ENCODE measurements at places on chromosomes 6 and 20.
A peak's percentile ranks its signal among the peaks of the same experiment; 100 is the strongest.

DNA sequence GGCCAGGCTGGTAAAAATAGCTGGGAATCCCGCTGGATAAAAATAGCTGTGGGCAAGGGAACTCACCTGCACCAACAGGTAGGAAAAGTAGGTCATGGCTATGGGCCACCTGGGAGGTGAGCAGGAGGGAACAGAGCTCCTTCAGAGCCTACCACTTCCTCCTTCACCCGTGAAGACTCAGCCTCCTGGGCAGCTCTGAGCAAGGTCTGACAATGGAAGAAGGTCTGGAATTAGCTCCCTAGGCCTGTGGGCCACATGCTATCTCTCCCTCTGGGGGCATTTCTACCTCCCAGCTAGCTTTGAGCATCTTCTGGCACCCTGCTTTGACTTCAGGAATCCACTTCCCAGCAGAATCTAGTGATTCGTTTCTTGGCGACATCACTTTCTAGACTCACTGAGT lies 153.9 kb downstream of the MRPL14 start:
- DNase-seq: no peak

GRCh38 chr6:13212538-13212937 lies 115.8 kb downstream of the TBC1D7 start:
- DNase-seq: no peak

DNA sequence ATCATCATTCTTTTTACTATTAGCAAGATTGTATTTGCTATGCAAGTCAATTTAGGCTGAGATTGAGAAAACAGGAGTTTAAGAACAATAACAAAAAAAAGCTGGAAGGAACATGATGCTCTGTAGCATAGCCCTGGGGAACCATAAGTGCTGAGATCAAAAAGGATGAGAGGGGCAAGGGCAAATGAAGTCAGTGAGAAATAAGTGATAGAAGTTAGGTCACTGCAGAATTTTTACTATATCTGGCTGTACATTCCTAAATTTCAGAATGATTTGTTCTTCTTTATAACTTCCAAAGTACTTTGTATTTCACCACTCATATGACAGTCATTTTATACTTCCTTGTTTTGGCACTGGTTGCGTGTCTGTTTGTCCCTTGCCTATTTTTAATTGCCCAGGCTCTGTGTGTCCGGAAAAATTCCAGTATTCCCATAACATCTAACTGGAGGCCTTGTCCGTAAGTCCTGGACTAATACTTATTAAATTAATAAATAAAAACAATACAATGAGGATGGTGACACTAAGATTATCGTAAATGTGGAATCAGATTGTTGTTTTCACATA lies 444.7 kb downstream of the TENT5A start:
- DNase-seq: no peak

- DNase-seq: no peak
Observed at GRCh38 chr6:17583811-17584210, 16.3 kb upstream of the FAM8A1 start.

DNA sequence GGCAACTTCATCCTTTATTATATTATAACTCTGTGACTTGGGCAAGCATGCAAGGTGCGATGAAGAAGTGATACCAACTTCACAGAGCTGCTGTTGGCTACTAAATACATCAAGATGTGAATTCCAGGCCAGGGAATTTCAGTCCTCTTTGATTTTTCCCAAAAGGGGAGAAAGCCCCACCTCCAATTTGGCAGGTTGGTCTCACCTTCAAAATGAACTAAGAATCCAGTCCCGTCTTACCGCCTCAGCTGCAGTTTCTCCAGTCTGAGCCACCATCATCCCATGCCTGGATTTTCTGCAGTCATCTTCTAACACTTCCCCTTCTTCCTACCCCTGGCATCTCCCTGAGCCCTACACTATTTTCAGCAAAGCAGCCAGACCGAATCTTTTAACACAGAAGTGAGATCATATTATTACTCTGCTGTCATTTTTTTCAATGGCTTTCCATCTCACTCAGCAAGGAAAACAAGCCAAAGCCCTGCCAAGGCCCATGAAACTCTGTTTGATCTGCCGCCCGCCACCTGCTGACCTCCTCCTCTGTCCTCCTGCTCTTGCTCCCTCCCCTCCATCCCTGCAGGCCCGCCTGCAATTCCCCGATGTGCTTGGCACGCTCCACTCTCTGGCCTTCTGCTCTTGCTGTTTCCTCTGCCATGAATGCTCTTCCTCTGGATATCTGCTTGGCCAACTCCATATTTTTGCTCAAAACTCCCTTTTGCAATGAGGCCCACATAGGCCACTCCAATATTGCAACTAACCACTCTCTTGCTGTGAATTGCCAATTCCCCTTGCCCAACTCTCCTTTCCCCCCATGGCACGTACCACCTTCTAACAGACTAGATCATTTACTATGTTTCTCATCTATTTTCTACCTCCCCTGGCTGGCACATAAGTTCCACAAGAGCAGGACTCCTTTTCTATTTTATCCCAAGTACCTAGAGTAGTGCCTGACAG lies 46.0 kb upstream of the TAGAP start:
- DNase-seq: no peak

DNA sequence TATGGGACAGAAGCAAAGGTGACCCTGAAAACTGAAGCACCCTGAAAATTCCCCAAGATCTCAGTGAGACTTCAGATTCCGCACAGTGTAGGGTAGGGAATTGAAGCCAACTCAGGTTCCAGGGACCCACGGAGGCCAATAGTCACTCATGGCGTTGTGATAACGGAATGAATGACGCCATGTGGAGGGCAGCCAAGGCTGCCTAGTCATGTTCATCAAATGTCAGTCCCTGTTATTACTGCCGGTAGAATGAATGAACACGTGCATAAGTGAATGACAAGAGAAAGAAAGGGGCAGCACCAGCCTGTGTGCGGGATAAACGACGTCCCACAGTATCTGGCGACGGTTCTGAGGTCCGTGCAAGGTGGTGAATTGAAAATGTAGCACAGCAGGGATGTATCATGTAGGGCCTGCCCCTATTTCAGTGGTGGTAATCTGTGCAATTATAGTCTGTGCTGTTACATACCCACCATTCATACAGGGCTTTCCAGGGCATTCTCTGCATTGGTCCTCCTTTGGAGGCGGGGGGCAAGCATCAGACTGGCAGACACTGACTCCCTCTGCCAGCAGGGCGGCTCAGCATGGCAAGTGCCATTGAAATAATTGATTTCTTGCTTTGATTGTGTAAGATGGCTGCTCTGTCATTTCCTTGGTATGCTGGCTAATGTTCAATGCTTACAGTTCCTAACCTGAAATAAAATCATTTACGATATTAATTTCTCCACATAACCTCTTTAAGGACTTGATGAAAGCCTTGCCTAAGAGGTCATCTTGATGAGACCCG lies 386.9 kb downstream of the CDH4 start:
- no peak for DNase-seq

GRCh38 chr20:34083137-34083536 lies 28.9 kb downstream of the EIF2S2 start:
- DNase-seq: peak; percentile 93

- no peak for DNase-seq
Observed at GRCh38 chr6:44850312-44850711, 462.8 kb downstream of the CDC5L start.

DNA sequence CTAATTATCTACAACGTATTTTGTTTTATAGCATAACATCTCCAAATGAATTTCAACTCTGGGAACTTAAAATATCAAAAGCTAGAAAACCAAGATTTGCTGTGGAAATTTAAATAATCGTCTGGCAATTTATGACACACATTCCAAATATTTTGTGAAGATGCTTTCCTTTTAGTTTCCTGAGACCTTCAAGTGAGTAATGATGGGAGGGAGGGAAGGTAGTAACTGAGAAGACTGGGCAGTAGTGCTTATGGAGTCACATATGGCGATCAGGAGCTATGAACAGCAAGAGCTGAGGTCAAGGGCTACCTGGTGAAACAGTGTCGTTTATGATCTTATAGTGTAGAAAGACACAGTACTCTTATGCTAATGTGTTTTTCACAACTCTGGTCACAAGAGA lies 178.2 kb upstream of the THEMIS start:
- no peak for DNase-seq

DNA sequence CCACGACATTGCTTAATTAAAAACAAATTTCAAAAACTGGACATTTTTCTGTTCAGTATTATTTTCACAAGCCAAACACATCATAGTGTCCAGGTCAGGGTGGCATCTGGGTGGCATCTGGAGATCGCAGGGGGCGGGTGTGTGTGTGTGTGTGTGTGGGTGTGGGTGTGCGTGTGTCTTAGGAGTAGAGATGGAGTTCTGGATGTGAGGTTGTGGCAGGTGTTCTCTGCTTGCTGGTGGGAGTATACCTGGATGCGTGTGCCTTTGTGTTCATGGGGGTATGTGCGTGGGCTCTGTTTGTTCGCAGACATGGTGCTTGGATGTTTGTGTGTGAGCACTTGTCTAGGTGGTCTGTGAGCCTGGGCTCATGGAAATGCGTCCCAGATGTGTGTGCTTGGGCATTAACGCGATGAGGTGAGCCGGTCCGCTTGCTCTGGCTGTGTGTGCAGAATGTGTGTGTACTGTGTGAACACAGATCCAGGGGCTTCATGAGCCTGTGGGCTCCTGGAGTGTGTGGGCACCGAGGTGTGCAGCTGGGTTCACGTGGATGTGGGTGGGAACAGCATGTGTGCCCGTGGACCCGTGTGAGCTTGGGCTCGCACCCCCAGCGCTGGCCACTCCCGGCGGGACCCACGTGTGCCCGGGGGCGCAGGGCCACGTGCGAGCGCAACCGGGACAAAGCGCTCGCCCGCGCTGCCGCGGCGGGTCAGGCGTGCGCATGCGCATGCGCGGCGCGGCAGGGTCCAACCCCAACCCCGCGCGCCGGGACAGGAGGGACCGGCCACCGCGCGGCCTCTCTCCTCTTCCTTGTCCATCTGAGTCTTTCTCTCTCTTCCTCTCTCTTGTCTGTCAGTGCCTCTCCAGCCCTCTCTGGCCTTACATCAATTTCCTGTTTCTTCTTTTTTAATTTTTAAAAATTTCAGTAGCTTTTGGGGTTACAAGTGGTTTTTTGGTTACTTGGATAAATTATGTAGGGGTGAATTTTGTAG lies 60.4 kb downstream of the SRC start:
- peak; percentile 11 for DNase-seq

- DNase-seq: no peak
Observed at GRCh38 chr20:34389206-34389953, 26.3 kb downstream of the ITCH start.

GRCh38 chr6:168526841-168527281 lies 85.9 kb downstream of the SMOC2 start:
- DNase-seq: no peak

GRCh38 chr20:53463101-53463972 lies 130.3 kb downstream of the ZNF217 start:
- DNase-seq: no peak

DNA sequence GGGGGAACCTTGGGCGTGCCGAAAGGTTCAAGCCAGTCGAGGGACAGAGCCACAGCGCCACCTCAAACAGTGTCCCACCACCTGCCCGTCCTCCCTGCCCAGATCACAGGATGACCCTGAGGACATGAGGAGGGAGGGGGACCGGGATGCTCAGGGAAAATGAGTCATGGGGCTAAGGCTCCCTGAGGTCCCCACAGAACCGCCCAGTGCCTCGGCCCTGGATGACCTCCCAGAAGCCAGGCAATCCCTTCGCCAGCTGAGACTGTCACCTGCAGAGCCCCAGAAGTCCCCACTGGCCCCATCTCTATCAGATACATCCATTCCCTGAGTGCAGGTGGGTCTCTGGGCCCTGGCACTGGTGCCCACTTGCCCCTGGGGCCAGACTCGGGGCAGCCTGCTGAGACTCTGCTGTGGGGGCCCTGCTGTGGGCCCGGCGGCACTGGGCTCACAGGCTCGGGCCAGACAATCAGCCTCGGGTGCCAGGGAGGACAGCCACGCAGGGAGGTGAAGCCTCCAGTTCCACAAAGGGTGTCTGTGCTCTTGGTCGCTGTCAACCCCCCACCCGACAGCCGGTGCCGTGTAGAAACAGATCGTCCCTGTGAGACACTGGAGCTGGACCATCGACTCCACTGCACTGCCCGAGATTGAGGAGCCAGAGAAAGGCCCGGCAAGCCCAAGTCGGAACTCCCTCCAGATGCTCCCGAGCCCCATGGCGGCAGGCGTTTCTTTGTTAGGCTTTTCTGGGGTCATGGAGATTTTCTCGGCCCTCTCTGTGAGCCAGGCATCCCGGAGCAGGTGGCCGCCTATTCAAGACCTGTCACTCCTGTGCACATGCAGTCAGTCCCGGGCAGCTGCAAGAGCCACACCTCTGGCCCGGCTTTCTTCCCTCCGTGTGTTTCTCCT lies 26.1 kb downstream of the PXDC1 start:
- no peak for DNase-seq

- DNase-seq: no peak
Observed at GRCh38 chr20:33826270-33826897, 15.2 kb downstream of the CHMP4B start.

DNA sequence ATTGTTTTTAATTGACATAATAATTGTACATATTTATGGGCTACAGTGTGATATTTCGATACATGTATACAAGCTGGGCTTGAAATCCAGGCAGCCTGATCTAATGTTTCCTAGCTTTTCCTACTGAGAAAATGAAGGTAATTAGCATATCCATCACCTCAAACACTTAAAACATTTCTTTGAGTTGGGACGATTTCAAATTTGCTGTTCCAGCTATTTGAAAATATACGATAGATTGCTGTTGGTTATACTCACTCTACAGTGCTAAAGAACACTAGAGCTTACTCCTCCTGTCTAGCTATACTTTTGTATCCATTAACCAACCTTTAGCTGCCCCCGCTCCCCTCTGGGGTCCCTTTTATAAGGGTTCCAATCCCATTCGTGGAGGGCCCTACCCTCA lies 4.7 kb downstream of the LHFPL5 start:
- DNase-seq: no peak

- DNase-seq: no peak
Observed at GRCh38 chr6:115411756-115412155, 648.9 kb downstream of the FRK start.

DNA sequence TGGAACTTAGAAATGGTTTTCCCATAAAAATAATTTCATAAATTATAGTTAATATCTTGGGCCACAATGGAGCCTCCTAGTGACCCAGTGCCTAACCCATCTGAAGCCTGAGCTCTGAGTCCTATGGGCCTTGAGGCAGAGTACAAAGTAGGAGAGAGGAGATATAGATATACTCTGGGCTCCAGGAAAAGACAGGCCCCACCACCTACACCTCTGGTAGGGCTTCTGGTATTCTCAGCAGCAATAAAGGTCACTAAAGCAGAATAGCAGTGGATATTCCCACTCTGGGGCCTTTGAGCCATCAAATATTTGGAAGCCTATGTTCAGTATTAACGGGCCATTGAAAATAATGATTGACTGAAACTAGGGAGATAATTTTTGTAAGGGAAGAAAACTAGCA lies 24.1 kb downstream of the CYP39A1 start:
- DNase-seq: no peak

- no peak for DNase-seq
Observed at GRCh38 chr6:24876499-24877465, 59.0 kb downstream of the RIPOR2 start.

DNA sequence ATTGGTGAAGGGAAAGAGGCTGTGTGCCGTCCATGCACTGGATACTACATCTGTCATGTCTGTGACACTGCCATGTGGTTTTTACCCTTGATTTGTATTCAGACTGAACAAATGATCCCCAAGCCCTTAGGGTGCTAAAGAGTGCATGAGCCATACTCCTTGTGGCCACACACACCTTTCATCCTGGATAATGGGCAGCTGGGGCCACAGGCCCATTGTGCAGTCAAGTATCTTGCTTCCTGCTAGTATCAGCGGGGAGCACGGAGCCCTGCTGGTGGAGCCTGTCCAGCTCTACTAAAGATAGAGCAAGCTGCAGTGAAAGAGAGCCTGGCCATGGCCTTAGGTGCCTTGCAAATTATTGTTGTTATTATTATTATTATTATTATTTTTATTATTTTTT lies 75.1 kb downstream of the SLX4IP start:
- no peak for DNase-seq
